Naive thymus-derived CD8-positive, alpha-beta T cell (primary cell): ENCODE measurements at places on chromosomes 13 and 19.

GRCh38 chr13:66468656-66469055 is 761.5 kb downstream of the PCDH9 start:
- no peak for DNase-seq

GRCh38 chr13:94609196-94609595 is 7.5 kb downstream of the GPR180 start:
- DNase-seq: no peak

DNA sequence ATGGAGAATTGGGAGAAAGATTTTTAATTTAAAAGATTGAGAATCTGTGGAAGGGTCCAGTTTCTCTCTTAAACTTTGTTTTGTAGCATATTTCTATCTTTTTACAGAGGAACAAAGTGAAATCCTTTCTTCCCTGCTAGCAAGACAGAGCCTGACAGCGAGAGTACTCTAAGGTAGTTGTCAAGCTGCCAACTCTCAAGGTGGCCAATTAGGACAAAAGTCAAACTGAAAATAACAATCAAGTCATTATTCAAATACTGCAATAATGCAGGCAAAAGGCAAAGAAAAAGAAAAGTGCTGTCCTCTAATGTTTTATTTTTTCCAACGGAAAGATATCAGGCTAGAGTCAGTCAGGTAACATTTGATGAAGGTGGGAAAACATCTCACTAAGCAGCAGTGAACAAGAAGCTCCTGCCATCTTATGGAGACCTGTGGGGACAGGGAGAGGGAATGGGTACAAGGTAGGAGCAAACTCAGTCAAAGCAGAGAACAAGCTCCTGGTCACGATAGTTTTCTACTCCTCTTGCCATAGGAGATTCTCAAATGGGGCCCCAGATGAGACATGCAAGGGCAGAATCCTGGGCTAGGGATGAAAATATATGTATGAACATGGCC is 801.9 kb upstream of the SLITRK1 start:
- no peak for DNase-seq

DNA sequence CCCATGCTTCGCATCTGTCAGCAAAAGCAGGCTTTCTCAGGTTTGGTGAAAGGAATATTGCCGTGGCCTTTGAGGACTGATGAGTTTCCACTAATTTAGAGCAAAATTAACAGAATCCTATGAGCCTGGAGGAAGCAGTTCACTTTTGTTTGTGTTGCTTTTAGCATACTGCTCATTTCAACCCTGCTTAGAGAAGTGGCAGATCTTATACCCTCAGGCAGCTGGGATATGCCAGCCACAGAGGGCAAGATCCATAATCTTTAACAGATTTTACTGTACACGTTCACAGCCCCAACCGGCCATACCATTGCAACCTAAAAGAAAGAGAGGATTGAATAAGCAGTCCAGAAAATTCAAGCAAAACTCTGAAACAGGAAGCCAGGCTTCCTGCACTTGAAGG is 60.5 kb downstream of the COL4A2 start:
- no peak for DNase-seq
